Retina (tissue), 1 donor: ENCODE measurements at places on chromosomes 2 and 18.

DNA sequence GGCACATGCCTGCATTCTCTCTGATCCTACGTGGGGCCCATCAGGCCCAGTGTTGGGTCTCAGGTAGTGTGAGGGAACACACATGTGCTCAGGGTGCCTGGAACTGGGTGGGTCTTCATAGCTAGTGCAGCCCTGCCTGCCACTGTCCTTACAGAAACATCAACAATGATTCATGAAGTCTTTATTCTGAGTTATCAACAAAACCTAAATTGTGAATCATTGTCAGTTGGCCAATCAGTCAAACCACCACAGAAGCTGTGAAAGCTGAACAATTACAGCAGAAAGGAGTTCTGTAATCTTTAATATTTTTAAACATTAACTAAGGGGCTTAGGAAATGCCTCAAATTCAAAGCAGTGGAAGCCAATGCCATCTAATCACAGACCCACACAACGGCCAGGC is 82.8 kb upstream of the ZNF521 start:
- no peak for DNase-seq

- no peak for DNase-seq
Observed at GRCh38 chr2:74777161-74777900, 56.6 kb upstream of the HK2 start.

GRCh38 chr2:30675758-30676157 is 131.5 kb downstream of the CAPN13 start:
- no peak for DNase-seq

DNA sequence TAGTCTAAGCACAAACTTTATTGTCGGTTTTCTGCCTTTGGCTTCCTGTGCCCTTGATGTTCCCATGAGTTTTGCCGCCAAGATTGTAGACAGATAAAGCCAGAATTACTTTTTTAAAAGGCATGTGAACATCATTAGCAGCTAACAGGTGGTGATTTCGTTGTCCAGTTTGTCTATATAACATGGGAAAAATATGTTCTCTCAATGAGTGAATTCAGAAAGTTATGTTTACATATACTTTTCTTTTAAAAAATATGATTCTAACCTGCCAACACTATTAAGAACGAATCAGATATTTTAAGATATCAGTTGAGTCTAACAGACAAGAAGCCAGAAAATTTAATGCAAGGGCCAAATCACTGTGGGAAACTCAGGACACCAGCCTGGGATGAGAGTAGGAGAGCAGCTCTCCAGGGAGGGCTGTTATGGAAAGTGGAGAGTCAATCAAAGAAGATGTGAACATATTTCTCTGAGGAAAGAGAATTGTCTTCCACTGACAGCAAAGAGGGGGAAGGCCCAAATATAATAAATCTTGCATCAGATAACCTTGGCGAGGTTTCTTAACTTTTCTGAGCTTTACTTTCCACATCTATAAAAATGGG is 311.3 kb downstream of the ARHGAP15 start:
- no peak for DNase-seq
